Mucosa of descending colon (tissue), 3 donors: ENCODE measurements at places on chromosomes 1 and 21. TPM values are rescaled to one million over a fixed set of nuclear protein-coding genes. Genes with fewer than 3 reads are reported as not detected.

- no peak for DNase-seq
Measured at GRCh38 chr1:112011202-112011601, 21.7 kb upstream of the KCND3 start.

- DNase-seq: no peak
Measured at GRCh38 chr1:198498881-198499280, 41.6 kb downstream of the ATP6V1G3 start.

DNA sequence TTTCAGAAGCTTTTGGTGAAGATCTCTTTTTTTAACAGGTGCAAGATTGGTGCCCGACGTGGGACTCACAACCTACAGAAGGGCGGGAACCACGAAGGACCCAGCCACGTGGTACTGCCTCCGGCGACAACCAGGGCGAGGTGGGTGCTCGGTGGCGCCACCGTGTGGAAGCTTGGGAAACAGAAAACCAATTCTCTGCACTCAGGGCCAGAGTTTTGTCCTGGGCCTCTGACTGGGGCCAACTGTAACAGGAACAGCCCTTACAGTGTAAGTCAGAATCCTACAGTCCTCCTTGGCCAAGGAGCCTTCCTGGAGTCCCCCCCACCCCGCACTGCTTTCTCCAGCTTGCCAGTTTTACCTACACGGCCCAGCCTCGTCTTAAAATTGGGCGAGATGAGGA is 11.6 kb upstream of the S100A7A start:
- peak; percentile 61 for DNase-seq

DNA sequence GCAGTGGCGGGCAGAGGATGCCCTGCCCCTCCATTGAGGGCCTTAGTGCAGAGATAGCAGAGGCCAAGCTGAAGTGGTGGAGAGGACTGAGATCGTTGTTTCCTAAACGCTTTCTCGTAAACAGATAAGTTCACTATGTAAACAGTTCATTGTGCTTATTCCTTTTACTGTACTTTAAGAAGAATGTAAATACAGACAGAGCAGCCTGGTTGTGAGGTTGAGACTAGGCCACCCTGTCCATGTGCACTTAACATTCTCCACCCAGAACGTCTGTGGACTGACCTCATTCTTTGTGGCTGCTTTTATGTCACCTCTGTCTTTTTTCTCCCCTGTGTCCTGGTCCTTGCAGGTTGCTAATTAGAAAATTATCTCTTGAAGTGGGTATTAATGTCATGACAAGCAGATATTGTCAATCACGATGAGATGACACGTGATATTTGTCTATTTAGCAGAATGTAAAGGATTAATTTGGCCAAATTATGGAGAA is 8.5 kb downstream of the CENPS start:
- DNase-seq: no peak

- DNase-seq: no peak
Measured at GRCh38 chr1:49351768-49352167, 575.1 kb upstream of the BEND5 start.

GRCh38 chr1:183674339-183674738 is 21.2 kb upstream of the APOBEC4 start:
- DNase-seq: no peak

DNA sequence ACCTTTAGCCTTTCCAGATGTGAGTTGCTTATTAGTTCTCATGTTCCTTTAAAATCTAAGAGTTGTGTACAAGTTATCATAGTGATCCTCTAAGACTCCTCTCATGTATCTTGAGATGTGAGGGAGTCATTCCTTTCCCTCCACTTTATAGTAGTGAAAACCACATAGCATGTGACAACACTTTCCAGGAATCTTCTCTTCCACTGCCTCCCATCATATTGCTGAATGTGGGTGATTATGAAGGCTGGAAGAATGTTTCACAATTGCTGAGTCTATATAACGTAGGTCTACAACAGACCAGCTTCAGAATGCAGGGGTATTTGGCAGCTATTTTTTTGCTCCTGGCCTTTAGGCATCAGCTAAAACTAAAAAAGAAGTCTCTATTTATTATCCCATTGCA is 44.7 kb upstream of the LRRC7 start:
- no peak for DNase-seq

DNA sequence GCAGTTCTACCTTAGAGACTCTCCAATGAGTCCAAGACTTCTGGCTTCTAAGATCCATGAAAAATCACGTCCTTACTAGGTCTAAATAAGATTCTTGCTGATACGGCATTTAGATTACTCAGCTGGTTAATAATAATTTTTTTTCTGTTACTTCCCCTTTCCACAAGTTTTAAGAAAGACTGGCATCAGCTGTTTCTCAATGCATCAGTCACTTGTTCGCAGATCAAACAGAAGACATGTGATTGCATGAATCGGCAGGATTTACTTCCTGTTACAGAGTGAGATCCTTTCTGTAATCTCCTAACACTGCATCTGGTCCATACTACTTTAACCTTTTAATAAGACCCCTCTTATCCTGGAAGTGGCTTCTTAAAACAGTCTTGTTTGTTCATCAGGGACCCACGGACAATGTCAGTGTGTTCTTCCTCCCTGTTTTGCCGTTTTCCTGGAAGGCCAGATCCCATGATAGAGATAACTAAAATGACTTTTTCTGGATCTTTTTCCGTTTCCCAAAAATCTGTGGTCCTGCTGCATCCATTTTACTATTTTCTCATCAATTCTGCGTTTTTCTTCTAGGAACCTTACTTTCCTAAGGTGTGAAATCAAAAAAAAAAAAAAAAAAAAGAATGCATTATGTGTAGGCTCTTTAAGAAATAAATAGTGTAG is 6.1 kb downstream of the NPL start:
- DNase-seq: no peak

DNA sequence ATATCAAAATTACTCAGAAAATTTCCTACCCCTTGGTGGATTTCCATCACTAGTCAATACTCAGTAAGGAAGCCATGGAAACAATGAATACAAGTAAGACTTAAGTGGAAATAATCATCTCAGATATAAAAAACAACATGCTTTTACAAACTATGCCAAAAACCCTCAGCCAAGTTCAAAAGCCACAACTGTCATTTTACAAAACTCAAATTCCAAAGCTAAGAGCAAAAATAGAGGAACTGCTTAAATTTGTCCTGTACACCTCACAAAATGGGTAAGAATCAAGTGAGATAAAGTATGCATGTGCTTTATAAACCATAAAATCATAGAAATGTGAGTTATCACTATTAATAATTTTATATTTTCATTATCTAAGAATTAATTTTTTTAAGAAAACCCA is 9.6 kb downstream of the TMCO1 start:
- DNase-seq: no peak

DNA sequence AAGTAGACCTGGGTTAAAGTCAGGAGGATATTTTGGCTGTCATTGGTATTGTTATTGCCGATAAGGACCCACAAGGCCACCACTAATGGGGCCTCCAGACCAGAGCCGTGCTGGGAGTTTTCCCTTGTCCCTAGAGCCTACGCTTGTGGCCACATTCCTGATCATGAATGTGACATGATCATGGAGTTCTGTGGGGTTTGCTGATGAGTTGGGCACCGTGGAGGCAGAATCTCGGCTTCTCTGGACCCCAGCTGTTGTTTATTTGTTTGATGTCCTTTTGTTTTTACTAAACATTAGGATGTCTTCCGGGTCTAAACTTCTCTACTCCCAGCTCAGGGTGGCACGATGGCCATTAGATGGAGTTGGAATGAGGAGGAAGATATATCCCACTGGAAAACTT is 74.9 kb upstream of the TMPRSS2 start:
- DNase-seq: peak; percentile 22

DNA sequence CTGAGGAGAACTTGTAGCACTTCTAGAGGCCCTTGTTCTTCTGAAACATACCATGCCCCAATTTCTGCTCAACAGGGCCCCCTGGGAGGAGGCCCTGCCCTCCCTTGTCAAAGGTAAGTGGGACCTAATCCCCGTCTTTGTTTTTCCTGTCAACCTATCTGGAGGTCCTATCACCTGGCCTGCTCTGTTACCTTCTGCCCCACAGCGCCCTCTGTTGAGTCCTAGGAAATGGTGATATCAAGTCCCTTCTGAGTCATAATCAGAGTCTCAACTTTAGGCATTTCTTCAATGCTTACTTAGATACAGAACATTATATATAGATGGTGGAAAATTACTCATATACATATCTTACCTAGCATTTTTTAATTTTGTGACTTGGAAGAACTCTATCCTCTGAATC is 28.2 kb upstream of the FCRL4 start:
- DNase-seq: peak; percentile 66

DNA sequence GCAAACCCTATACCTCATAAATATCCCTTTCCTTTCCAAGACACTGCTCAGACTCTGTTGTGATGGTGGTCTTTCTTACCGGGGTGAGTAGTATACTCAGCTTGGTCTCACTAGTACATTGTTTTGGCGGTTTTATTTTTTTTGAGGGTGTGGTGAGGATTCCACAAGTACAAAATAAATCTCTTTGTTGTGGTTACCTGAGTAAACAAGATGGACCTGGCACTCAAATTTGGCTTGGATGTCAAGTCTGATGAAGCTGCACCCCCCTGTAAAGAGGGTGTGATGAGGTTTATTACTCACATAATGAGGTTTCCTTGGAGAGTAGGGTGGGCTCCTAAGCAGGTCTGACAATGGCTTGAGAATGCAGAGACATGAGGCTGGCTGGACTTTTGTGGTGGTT is 68.2 kb upstream of the KCNJ6 start:
- DNase-seq: no peak

- no peak for DNase-seq
Measured at GRCh38 chr1:16087733-16088132, 14.3 kb upstream of the FAM131C start.

DNA sequence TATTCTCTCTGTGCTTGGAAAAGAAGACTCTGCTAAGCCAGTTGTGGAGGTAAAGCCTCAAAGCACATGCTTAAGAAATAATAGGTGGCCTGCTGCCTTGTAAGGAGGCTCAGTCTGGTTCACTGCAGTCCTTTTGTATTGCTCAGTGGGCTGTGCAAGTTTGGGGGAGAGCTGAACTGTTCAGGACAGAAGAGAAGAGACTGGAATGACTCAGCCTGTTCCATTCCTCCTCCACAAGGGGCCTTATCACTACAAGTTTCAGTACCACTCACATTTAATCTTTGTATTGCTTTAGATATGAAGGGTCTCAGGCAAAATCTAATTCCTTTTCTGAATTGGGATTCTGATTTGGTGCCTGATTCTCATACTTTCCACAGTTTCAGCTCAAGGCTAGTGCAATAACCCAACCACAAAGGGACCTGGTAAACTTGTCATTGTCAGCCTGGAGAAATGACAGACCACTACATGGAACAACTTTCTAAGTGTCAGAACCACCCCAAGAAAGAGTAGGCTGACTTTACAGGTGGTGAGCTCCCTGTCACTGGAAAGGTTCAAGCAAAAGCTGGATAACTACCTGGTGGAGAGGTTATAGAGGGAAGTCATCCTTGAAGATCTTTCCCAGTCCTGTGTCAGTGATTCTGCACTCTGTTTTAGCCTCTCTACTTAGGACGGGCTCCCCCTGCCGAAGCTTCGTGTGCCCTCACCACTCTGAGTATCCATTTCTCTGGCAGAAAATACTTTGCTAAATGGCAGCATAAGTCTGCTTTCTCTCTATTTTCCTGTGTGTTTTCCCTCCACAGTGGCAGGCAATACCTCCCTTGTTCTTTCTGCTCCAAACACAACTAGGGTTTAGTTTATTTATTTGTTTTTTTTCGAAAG is 162.9 kb upstream of the GJB5 start:
- no peak for DNase-seq

DNA sequence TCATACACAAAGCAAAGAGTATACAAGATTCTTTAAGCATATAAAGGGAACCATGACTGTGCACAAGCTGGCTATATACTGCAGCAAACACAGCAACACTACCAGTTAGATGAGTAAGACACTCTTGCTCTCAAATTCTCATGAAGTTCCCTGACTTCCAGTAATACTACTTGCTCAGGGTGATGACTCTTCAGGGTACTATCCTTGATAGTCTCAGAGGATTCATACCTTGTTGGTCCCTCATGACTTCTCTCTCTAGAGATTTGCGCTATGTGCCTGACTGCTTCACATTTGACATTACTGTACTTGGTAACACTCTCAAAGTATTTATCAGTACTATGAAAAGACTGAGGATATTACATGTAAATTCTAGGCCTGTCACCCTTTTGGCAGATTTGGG is 159.8 kb upstream of the ZRANB2 start:
- no peak for DNase-seq

DNA sequence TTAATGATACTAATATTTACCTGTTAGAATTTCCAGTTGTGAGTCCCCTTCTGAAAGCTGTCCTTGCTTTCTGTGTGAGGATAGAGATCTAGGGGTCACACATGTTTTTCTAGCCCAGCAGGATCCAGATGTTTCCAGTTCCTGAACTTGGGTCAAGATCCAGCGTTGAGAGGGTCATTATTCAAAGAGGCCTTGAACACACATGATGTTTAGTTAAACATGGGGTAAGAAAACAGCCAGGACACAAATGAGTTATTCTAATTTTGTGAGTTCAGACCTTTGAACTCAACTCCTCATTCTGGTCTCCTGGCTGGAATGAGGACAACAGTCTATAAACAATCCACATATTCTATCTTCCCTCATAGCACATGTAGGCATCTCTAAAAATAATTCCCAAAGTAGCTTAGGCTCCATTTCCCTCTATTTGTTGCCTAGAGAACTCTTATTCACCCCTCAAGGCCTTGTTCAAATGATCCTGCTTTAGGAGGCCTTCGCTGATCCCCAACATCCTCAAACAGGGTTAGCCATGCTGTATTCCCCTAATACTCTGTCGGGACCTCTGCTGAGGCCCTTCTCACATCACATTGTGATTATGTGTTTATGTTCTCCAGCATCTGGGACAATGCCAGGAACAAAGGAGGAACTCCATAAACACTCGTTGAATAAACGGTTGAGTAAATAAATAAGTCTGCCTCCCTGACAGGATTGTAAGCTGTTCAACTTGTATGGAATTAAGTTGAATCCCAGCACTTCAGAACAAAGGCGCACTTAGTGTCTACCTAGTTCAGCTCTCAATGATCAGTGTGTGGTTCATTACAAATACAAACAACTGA is 15.0 kb upstream of the KCNN3 start:
- DNase-seq: no peak

DNA sequence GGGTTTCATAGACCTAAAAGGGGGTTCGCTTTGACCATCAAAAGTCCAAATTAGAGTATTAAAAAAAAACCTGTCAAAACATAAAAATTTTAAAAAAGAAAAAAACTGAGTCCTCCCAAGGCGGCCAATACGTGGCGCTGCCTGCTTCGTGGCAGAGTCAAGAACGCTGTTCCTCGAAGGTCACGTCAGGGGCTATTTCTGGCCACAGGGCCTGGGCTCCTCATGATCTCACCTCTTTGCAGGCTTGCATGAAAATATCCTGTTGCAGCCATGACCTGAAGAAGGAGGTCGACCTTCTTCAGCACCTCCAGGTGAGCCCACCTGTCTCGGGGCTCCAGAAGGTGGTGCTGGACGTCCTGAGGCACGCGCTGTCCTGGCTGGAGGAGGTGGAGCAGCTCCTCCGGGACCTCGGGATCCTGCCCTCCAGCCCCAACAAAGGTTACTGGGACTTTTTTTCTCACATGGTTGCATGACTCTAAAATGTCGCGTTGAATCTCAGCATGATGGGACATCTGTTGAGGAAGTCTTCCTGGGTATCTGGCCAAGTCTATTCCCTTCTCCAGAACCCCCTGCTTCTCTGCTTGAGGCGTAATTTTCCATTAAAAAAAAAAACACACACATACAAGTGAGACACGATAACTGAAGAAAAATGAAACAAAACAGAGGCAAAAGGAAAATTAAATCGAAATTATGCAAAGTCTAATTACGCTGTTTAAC is 80.4 kb upstream of the EFHD2 start:
- no peak for DNase-seq

CELA2B gene
- not detected for total RNA-seq

AMY2B gene
- 31.6 TPM for total RNA-seq

MLLT11 gene
- total RNA-seq: 0.09 TPM
